Brain pericyte (primary cell): ENCODE measurements at places on chromosomes 11 and 22.

DNA sequence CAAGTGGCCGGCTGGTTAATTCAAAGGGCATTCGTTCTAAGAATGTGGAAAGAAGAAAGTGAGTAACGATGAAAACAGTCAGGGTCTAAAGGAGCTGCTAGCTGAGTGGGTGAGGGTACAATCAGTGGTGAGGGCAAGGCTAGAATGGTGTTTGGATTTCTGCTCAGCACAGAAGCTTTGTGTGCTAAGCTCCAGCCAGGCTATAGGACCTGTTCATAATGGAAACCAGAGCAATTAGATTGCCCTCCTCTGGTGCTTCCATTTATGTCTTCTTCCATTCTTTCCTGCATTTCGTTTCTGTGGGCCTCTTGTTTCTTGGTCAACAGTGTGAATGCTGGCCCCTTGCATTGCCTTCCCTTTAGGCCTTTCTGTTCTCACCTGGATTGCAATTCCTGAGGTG lies 572.9 kb upstream of the CHORDC1 start:
- DNase-seq: no peak

- no peak for DNase-seq
These were observed 114.1 kb downstream of the LARGE1 start for GRCh38 chr22:33806191-33806590.

GRCh38 chr11:124898711-124899110 lies 1.0 kb upstream of the ROBO4 start:
- no peak for DNase-seq

DNA sequence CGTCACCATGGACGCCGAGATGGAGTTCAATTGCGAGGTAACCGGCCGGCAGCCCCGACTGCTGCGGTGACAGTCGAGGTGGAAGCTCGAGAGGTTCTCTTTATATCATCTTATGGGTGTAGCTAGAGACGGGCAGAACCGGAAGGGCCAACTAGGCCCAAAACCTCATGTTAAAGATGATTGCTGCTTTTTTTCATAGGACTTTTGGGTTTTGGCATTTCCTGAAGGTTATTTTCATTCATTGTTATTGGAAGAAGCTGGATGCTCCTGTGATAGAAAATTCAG lies 585 bp downstream of the NF2 start:
- no peak for DNase-seq

GRCh38 chr11:10623797-10624761 lies 55.6 kb upstream of the LYVE1 start:
- no peak for DNase-seq

DNA sequence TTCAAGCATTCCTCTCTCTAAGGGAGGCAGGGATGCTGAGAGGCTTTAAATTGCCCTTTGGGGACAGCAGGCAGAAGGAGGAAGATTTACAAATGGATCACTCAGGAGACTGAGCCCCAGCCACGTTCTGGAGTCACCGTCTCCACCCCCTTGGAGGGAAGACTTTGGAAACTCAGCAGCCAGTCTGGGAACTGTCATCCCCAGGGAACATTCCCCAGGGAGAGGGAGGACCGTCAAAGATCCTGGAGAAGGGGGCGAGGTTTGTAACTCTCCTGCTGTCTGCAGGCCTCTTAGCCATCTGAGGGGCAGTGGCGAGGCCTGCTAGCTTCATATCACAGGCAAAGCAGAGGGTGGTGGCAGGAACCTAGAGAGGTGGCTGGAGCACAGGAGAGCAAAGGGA lies 56.1 kb upstream of the SLC22A12 start:
- no peak for DNase-seq

DNA sequence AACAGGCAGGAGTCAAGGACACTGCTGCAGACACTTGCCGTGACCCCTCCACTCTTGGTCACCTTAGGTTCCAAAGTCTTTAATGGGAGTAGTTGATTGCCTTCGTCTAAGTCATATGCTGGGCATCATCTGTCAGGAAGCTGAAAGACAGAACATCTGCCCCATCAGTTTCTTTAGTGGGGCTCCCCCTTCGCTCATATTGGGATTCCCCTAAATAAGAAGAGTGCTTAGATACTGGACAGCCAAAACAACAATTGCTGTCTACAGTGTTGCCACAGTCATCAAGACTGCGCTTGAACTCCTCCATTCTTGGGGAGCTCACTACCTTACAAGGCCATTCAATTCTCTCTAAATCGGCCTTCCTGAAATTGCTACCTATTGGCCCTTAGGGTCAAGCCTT lies 58.5 kb downstream of the UBASH3B start:
- DNase-seq: no peak

DNA sequence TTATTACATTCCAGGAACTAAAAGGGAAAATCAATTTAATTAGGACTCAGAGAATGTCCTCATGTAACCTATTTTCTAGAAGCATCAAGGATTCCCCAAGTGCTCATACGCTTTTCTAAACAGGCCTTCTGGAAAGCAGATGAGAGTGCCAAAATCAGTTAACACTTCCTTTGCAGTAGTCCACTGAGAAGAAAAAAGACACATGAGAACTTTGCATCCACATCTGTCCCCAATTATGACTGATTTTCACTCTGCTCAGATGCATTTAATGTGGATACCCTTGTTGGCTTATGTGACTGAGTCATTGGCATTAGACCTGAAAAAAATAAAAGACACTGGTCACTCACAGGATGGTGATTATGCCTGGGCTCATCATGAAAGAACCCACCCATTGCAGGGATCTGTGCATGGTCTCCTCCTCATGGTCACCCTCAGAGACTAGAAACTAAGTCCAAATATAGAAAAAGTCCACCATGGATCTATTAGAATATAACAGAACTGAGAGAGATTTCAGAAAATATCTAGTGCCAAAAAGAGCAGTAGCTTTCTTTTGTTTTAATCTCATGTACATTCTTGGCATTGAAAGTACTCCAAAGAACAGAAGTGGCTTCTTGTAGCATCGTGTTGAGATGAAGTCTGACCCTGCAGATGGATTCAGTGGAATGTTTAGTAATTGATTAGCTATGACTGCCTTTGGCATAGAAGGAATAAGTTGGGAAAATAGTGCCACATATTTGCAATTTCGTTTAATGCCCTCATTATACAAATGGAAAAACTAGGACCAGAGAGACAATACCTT lies 48.8 kb upstream of the FIBIN start:
- DNase-seq: no peak

GRCh38 chr22:16783453-16783852 lies 41.8 kb downstream of the XKR3 start:
- DNase-seq: no peak

DNA sequence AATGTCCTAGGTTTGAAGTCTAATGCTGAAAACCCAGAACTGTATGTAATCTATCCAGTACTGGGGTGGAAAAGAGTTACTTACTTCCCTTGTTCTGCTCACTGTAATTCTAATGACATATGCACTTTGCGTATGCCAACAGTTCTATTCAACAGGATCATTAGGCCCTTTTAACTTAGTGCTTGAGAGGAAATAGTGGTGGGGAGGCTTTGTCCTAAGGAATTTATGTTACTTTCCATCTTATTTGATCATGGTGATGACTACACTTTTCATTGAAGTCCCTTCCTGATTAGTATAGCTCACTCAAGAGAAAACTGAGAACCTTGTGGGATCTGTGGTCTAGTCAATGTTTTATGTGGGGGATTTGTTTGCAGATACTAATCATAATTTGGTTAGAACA lies 348.2 kb downstream of the GUCY1A2 start:
- no peak for DNase-seq

- peak; percentile 94 for DNase-seq
These were observed 446 bp upstream of the PRDM10 start for GRCh38 chr11:130002846-130003716.

GRCh38 chr11:73273222-73273895 lies 1.2 kb downstream of the P2RY6 start:
- no peak for DNase-seq

DNA sequence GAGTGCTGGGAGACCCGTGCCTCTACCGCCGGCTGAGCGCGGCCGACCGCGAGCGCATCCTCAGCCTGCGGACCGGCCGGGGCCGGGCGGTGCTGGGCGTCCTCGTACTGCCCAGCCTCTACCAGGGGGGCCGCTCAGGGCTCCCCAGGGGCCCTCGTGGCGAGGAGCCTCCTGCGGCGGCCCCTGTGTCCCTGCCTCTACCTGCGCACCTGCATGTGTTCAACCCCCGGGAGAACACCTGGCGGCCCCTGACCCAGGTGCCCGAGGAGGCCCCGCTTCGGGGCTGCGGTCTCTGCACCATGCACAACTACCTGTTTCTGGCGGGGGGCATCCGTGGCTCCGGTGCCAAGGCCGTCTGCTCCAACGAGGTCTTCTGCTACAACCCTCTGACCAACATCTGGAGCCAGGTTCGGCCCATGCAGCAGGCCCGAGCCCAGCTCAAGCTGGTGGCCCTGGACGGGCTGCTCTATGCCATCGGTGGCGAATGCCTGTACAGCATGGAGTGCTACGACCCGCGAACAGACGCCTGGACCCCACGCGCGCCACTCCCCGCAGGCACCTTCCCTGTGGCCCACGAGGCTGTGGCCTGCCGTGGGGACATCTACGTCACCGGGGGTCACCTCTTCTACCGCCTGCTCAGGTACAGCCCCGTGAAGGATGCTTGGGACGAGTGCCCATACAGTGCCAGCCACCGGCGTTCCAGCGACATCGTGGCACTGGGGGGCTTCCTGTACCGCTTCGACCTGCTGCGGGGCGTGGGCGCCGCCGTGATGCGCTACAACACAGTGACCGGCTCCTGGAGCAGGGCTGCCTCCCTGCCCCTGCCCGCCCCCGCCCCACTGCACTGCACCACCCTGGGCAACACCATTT lies 3.5 kb downstream of the KLHDC7B start:
- no peak for DNase-seq

DNA sequence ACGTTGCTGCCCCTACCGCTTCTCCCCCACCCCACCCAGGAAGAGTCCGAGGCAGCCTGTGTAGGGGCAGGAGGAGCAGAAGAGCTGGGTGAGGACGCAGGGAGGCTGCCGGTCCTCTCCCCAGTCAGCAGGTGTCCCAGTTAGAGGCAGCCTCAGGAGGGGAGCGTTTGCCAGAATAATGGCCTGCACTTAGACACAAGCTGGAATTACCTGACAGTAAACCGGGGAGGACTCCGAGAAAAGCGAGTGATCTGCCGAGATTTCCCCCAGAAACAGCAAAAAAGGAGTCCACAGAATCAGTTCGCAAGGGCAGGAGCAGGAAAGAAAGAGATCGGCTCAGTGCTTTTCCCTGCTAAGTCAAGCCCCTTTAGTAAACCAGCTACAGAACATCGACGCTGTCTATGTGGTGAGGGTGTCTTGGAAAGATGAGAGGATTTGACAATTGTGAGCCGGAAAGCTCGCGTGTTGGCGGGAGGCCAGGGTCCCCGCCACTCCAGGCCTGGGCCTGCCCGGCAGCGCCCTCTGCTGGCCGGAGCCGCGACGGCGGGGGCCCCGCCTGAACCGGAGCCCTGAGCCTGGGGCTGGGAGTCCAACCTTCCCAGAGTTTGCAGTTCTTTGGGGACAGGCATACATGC lies 17.7 kb upstream of the THRSP start:
- peak; percentile 40 for DNase-seq

DNA sequence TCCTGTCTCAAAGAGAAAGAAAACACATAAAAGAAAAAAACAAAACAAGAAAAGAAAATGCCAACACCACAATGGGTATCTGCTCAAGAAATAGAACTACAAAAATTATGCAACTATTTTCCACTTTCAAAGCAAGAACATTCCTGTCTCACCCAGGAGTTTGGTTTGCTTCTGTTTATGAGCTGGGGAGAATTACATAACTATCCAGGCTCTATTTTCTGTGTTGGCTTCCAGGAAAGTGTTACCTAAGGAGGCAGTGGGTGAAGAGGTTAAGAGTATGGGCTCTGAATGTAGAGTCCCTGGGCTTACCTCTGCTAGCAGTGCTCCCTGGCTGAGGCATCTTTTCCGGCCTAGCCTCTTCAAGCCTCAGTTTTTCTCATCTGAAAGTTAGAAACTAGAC lies 426.7 kb downstream of the MIAT start:
- DNase-seq: no peak

- DNase-seq: no peak
These were observed 205.5 kb upstream of the TMEM45B start for GRCh38 chr11:129610125-129610524.

- no peak for DNase-seq
These were observed 414.0 kb downstream of the MN1 start for GRCh38 chr22:27387561-27387960.

DNA sequence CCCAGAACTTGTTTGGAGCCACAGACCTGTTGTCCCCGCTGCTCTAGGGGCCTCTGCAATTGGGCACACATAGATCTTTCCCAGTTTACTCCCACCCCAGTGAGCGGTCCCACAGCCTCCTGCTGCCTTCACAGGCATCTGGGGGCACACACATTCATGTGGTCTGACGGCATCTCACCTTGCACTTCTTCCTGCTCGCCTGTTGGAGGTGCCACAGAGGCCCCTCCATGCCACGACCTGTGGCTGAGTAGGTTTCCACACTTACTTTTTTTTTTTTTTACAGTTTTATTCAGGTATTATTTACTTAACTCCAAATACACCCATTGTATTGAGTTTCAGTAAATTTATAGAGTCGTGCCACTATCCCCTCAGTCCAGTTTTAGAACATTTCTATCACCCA lies 68.9 kb upstream of the SEPTIN5 start:
- DNase-seq: no peak

GRCh38 chr22:23777776-23778576 lies 5.3 kb downstream of the MMP11 start:
- DNase-seq: no peak

- DNase-seq: no peak
These were observed 830.4 kb upstream of the FAT3 start for GRCh38 chr11:91394073-91394726.

DNA sequence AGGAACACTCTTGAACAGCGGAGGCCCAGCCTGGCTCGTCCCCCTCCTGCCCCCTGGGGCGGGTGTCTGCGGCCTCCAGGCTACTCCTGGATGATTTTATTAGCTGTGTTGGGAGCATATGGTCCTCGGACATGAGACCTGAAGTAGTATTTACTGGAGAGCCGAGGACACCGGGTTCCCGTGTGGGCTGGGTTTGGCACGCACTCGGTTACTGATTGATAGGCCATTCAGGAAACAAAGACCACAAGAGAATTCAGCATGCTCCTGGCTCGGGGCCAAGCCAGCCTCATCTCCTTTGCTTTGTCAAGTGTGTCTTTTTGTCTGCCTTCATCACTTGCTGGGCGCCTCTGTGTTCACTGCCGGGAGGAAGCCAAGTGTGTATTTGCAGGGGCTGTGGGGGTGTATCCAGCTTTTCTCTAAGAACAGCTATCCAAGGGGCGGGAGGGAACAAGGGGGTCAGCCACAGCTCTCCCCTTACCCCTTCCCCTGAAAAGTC lies 9.7 kb downstream of the FXYD2 start:
- DNase-seq: no peak

DNA sequence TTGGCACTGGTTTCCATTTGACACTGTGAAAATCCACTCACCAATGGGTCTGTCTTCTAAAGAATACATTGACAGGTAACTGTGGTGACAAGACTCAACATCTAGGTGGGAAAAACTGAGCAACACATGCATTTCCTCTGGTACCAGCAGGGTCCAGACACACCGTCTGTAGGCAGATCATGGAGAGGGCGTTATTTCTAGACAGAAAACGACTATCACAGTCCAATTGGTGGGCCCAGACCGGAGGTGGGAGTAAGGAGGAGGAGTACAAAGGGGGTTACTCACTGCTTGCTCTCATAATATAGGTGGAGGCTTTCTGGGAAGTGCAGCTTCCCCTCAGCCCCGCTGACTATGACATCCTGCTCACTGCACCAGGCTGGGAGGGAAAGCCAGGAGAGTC lies 9.9 kb downstream of the OVCH2 start:
- no peak for DNase-seq

GRCh38 chr11:66976028-66976467 lies 944 bp downstream of the C11orf86 start:
- DNase-seq: no peak

- no peak for DNase-seq
These were observed 3.8 kb downstream of the EHD1 start for GRCh38 chr11:64874308-64875240.
